ENCODE measurements at places on chromosomes 2 and 18.

GRCh38 chr2:175282886-175283285 is 101.4 kb upstream of the ATP5MC3 start:
- no peak for DNase-seq

GRCh38 chr2:48613211-48613610 is 4.4 kb upstream of the GTF2A1L start:
- no peak for DNase-seq

GRCh38 chr2:74072565-74072964 is 75.1 kb downstream of the BOLA3 start:
- no peak for DNase-seq

DNA sequence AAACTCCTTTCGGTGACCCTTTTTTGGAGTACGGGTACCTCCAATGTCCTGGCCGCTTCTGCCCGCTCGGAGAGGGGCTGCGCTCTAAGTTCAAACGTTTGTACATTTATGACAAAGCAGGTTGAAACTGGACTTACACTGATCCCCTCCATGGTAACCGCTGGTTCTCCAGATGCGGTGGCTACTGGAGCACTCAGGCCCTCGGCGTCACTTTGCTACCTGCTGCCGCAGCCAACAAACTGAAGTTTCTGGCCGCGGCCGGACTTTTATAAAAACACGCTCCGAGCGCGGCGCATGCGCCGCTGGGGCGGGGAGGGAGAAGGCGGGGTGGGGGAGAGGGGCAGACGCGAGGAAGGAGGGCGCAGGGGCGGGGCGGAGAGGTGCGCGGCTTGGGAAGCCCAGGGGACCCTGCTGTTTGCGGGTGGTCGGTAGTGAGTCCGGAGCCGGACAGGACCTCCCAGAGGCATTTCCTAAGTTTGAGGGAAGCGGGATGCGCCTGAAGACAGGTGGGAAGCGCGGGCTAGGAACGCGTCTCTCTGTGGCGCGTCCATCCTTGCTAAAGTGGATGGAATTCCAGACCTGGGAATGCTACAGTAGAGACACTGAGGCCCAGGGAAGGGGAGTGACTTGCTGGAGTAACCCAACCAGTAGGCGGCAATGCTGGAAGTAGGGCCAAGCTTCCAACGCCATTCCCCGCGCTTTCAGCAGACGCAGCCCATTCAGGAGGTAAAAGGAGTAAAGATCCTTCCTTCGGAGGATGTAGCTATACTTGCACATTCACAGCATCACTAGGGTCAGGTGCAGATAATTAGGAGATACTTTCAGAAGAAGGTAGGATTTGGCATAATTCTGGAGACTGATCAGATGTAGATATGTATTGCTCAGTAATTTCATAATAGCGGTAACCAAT is at the start of gene CXCR4:
Gene CXCR4, minus strand, starts transcription at position 241 of the 910 bp plus-strand sequence. Its CDS starts 89 bp downstream, at position 152.
- peak; percentile 90 for DNase-seq

- no peak for DNase-seq
Measured at GRCh38 chr2:61178603-61179545, 16.9 kb downstream of the C2orf74 start.

- DNase-seq, result no peak
Measured at GRCh38 chr2:121529439-121530211, 1.1 kb upstream of the RNU4ATAC start.

- DNase-seq, result no peak
Measured at GRCh38 chr2:228507231-228507824, 325.8 kb upstream of the SPHKAP start.

GRCh38 chr2:222418739-222419138 is 5.6 kb upstream of the SGPP2 start:
- DNase-seq, result no peak

GRCh38 chr2:28613633-28614501 is 118.0 kb downstream of the PLB1 start:
- DNase-seq, result no peak

- no peak for DNase-seq
Measured at GRCh38 chr18:47737198-47737830, 193.1 kb downstream of the SMAD2 start.

- no peak for DNase-seq
Measured at GRCh38 chr2:55452879-55453278, 33.2 kb upstream of the CCDC88A start.

DNA sequence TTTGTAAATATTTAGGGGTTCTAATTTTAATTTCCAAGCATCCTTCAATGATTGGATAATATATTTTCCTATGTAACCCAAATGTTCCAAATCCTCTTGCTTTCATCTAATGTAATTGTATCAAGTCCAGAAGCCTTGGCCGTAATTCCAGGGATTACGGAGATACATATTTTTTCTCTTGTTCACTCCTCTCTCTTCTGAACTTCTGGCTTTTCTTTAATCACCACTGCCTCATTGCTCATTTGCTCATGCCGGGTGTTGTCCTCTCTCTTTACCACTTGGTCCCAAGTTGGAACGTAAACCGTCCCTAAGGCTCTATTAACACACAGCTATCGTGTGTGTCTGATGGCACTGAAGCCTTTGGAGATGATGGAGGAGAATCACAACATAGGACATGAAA is 188.7 kb upstream of the COL3A1 start:
- DNase-seq, result no peak

GRCh38 chr18:31970617-31971016 is 27.7 kb upstream of the TRAPPC8 start:
- no peak for DNase-seq

GRCh38 chr18:33914399-33914798 is 310.3 kb downstream of the NOL4 start:
- DNase-seq, result no peak

GRCh38 chr2:101500860-101501259 is 25.9 kb upstream of the RFX8 start:
- DNase-seq, result no peak

DNA sequence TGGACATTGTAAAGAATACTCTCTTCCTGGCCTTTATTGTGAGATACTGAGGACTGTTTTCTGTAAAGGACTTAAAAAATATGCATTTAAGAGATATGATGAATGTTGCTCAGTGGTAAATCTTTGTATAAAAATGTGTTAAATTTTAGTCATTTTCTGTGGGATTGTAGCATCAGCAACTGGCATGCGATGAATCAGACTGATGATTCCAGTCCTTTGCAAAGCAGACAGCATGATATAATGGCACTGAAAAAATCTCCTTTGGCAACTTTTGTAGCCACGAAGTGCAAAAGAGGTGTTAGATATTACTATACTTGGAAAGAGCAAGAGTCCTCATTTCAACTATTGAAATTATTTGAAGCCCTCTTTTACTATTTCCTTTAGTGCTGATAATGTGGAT is 678.7 kb downstream of the PLCL1 start:
- DNase-seq, result no peak

DNA sequence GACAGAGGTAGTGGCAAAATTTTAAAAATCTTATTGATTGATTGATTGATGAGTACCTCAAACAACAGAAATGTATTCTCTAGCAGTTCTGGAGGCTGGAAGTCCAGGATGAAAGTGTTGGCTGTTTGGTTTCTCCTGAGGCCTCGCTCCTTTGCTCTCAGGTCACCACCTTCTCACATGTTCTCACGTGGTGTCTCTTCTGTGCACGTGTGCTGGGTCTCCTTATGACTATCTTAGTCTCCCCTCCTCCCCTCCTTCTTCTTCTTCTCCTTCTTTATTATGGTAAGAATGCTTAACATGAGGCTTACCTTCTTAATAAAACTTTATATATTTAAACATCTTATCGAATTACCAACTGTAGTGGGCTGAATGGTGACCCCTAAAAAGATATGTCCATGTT is 446.0 kb upstream of the SPHKAP start:
- no peak for DNase-seq

- DNase-seq, result peak; percentile 22
Measured at GRCh38 chr2:63056107-63057050, 5.7 kb downstream of the OTX1 start.

DNA sequence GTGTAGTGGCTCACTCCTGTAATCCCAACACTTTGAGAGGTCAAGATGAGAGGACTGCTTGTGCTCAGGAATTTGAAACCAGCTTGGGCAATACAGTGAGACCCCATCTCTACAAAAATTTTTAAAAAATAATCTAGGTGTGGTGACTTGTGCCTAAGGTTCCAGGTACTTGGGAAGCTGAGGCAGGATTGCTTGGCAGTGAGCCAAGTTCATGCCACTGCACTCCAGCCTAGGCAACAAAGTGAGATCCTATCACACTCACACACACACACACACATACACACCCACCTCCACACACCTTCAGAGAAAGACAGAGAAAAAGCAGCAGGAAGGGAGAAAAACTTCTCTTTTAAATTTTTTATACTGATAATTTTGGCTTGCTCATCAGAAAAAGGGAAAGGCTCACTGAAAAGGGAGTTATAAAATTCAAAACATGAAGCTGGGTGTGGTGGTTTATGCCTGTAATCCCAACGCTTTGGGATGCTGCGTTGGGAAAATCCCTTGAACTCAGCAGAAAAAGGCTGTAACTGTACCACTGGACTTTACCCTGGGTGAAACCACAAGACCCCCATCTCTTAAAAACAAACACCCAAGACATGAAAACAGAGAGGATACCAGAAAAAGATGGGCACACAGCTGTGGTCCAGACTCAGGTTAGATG is 25.7 kb downstream of the FAM168B start:
- DNase-seq, result no peak

DNA sequence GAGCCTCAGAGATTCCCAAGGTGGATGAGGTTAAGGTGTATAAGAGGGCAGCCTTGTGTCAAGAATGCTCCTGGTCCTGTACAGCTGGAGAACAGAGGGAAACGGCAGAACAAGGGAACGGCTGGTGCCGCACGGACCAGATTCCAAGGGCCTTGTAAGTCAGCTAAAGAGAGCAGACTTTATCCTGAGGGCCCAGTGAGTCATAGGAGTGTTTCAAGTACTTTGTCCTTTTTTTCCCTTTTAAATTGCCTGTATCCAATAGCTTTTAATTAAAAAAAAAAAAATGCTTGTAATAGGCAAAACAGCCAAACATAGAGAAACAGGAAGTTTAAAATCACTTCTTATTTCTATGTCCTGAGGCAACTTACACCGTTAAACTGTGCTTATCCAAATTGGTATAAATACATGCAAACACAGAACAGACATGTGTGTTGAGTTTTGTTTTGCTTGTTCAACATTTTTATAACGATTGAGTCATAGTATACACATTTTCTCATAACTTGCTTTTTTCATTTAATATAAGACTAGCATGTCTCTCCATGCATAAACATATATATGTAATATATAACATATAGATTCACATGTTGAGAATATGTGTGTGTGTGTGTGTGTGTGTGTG is 42.1 kb upstream of the EVA1A start:
- DNase-seq, result no peak

DNA sequence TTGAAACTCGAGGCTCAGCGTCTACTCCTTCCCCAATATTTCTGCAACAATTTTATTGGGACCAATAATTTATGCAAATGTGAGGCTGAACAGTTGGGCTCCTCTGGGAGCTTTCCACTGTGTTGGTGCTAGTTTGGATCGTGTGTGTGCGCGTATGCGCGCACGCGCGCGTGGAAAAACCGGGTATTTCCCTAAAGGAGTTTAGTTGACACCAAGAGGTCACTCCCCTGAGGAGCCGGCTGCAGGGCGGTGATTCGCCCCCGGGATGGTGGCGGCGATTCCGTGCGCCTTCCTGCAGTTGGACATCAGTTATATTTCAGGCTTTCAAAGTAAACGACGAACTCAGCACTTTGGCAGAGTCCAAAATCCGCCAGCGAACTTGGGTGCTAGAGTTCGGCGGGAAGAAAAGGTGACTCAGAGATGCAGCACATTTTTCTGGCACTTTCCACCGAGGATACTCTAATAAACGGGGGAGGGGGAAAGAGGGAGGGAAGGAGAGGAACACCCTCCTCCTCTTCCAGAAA is 186.5 kb upstream of the FANCL start:
- DNase-seq, result no peak

GRCh38 chr2:24914713-24915112 is 5.3 kb downstream of the ADCY3 start:
- DNase-seq, result no peak

DNA sequence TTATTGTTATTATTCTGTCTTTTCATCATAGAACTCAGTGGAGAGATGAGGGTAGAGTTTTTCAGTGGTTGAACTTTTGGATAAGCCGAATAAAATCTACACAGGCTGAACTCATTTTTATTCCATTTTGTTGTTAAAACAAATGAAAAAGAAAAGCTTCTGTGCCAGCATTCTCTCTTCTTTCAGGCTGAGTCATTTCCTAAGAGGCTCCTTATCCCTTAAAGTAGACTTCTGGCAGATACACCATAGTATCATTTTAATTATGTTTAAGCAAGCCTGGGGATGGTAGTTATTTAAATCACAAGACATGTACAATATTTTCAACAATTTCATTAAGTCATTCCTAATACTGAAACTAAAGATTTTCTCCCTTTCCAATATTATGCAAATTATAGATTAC is 1364.0 kb upstream of the NRXN1 start:
- no peak for DNase-seq

DNA sequence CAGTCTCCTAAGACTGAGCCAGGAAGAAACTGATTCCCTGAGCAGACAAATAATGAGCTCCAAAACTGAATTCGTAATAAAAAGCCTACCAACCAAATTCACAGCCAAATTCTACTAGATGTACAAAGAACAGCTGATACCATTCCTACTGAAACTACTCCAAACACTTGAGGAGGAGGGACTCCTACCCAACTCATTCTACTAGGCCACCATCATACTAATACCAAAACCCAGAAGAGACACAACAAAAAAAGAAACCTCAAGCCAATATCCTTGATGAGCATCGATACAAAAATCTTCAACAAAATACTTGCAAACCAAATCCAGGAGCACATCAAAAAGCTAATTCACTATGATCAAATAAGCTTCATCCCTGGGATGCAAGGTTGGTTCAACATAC is 20.0 kb downstream of the RNU4ATAC start:
- no peak for DNase-seq

DNA sequence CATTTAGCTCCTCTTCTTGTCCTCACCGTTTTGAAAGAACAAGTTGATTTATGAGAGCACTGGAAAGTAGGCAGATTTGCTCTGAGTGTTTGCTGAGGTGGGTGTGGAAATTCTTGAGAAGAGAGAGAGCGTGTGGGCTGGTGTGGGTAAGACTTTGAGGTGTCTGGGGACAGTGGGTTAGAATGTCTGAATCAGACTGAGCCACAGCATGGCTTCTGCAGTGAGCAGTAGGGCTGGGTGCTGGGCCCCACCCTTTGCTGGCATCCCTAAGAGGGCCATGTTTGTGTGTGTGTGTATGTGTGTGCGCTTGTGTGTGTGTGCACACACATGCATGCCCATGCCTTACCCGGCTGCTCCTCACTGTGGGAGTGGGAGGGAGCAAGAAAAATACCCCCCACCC is 63.7 kb downstream of the COPS8 start:
- DNase-seq, result no peak

GRCh38 chr18:59744271-59744721 is 47.1 kb upstream of the CCBE1 start:
- DNase-seq, result no peak
